ENCODE measurements at places on chromosomes 16 and 17.

DNA sequence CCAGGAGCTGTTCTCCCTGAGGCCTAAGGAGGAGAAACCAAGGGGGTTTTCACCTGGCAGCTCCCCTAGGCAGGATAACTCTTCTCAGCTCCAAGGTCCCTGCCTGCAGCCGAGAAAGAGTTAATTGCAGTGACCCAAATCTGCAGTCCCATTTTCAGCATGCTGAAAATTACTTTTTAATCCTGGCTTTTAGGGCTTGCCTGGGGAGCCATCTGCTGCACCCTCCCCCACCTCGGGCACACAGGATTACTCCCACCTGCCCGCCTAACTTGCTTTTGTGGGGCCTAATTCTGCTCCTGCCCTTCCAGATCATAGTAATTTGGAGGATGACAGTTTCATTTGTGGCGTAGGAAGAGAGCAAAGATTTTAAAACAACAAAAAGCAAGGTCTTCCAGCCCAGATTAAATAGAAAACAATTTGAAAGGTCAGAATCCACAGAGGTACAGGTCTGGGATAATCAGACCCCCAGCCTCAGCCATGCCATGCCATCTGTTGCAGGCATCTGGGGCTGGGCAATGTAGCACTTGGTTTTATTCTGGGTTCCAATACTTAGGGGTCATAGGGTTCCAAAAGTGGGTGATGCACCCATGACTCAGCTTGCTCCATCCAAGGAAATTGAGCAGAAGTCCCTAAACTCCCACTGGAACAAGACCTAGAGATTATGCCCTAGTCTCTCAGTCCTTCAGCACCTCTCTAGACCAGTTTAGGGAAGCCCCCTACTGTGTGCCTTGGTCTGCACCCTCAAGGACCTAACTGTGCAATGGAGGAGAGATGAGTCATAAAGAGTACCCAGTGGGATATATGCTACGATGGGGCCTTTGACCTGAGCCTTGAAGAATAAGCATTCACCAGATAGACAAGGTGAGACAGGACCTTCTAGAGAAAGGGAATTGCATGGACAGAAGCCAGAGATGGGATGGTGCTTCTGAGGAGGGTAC is 64.5 kb upstream of the NLK start:
- DNase-seq, result no peak

- DNase-seq, result peak; percentile 61
Observed at GRCh38 chr17:41773190-41773588, 13.3 kb downstream of the JUP start.

DNA sequence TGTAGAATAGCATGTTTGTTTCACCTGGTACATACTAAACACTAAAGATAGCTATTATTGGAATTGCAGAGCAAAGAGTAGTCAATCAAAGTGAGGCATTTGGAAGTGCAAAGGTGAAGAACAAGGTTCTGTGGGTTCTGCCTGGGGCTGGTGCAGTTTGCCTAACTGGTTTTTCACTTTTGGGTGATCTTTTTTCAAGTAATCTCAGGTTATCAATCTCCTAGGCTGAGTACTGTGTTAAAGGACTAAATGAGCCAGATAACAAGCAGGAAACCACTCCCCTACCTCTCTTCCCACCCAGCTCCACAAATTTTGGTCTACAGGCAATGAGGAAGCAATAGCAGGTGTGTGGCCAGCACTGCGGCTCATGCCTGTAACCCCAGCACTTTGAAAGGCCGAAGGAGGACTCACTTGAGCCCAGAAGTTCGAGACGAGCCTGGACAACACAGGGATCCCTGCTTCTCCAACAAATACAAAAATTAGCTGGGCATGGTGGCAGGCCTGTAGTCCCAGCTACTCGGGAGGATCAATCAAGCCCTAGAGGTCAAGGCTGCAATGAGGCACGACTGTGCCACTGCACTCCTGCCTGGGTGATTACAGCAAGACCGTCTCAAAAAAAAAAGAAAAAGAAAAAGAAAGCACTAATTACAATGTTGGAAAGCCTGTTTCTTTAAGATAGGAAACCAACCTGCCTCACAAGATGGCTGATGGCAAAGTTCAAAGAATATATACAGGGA is 2.0 kb upstream of the NTAN1 start:
- no peak for DNase-seq

DNA sequence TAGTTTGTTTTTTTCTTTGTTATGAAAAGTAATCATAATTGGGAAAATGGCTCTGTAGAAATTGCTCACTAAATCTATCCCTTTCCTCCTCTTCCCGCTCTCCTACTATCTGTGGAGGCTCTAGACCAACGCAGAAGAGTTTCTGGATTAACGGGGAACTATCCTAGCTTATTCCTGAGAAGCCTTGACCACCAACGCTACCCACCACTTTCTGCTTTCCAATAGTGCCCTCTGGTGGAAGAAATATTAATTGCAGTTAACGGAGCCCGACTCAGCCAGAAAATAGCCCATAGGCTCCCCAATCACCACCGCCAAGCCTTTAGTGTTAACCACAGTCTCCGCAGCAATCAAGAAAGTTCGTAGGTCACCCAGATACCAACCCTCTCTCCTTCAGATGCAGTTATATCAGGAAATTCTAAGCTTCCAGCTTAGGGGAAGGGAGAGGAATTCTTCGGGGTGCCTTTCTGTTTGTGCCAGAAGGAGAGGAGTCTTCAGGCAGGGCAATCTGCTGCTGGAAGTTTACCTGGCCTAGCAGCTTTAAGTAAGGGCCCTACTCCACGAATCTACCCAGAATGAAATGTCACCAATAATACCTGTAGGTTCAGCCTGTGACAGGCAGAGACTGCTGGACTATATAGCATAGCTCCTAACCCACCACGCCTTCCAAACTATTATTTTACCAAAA is 23.0 kb upstream of the NSRP1 start:
- DNase-seq, result no peak

DNA sequence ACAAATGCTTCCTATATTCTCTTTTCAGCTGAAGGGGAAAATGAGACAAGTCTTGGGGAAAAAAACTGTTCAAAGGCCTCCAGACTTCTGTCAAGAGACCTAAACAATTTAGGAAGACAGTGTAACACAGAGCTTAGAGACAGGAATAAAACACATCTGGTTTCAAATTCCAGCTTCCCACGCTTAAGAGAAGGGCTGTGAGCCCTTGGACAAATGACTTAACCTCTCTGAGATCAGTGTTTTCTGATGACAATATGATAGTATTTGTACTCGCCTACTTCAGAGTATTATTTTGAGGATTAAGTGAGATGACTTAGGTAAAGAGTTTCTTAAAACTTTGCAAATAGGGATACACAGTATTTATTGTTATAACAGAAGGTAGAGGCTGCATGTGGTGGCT is 29.5 kb downstream of the SMURF2 start:
- DNase-seq, result no peak

DNA sequence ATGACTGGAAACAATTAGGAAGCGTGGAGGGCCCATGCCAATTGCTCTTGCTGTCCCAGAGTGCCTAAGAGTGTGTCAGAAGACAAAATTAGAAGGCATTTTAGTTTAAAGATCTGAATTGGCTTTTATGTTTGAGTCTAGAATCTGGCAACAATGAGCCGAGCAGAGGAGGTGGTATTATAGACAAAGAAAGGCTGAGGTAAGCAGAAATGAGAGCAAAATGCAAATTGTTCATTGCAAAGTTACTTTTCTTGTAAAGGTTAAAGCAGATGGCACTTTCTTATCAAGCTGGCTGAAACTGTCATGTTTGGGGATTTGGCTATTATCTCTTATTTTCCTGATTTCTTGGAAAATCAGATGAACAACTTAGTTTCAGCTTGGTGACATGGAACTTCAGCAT is 3.3 kb downstream of the MYL4 start:
- DNase-seq, result no peak

DNA sequence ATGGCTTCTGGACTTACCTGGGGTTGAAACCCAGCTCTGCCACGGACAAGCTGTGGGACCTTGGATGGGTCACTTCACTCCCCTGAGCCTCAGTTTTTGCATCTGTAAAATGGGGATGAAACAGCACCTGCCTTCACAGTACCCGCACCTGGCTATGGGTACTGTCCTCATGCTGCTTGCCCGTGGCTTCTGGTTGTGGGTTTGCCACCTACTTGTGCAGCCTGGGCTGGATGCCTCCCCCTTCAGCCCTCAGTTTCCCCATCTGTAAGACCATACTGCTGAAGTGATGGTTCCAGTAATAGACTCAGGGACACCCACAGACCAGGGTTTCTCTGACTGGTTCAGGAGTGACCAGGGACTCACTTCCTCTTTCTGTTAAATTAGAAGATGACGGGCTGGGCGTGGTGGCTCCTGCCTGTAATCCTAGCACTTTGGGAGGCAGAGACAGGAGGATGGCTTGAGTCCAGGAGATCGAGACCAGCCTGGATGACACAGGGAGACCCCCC is 9.4 kb downstream of the GLIS2 start:
- DNase-seq, result no peak

- no peak for DNase-seq
Observed at GRCh38 chr16:57592591-57593003, 35.8 kb upstream of the ADGRG1 start.

GRCh38 chr16:1902547-1903219 is 15.5 kb downstream of the HS3ST6 start:
- DNase-seq, result no peak

DNA sequence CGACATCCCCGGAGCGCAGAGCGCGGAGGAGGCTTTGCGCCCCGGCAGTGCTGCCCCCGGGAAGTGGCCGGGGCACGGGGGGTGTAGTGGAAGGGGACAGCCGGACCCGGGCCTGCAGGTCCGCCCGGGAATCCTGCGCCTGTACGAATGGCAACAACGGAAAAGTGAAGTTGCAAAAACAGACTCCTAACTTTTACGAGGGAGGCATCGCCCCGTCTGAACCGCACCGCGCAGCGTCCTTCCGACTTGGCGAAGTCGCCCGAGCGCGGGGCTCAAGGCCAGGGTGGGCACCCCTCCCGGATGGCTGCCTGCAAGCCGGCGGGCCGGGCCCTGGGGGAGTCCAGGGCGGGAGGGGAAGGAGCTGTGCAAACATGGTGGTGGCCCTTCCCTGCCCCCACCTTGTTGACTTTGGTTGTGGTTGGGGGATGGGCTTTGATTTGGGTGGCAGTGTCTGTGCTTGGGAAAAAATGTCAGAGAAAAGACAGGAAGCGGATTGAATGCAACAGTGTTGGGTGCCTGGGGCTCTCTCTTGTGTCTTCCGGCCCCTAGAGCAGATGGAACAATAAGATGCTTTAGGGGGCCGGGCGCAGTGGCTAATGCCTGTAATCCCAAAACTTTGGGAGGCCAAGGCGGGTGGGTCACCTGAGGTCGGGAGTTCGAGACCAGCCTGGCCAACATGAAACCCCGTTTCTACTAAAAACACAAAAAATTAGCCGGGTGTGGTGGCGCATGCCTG is 675 bp downstream of the RNF213 start:
- DNase-seq, result no peak

DNA sequence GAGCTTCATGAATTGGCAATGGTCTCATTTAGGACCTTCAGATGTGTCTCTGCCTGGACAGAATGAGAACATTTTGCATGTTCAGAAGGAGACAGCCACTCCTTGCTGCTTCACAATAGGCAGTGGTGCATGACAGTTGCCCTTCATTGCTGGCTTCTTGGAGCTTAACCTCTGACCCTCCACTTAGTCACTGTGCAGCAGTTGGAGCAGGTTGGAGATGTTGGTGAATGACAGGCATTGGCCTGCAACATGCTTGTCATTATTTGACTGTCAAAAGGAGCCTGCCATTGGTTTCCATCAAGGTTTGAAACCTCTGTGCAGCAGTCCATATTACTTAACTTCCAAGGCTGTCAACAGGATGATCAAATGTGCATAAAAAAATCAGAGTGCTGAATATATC is 22.7 kb downstream of the FTO start:
- DNase-seq, result no peak

DNA sequence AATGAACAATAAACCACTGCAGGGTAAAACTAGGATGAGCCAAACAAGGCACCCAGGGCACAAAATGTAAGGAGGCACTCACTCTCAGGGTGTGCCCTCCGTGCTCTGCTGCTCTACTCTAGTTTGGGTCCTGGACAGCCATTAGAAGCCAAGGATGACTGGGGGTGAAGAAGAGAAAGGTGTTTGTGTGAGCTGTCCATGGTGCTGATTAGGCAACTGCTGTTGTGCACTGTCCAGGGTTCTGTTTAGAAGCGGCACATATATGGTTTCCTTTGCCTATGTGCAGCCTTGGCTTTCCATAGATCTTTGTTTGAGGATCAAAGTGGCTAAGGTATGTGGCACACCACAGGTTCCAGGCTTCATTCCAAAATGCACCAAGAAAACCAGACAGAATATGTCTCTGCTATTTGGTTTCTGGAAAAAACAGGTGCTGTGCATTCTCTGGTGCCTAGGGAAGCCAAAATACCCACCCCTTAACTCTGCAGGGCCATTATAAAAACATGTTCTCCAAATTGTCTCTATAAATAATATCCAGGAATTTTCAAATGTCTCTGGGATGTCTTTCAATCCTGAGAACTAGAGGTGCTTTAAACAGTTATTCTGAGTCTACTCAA is 123.5 kb downstream of the CBLN1 start:
- DNase-seq, result no peak

- no peak for DNase-seq
Observed at GRCh38 chr16:5377280-5377898, 279.8 kb upstream of the EEF2KMT start.

DNA sequence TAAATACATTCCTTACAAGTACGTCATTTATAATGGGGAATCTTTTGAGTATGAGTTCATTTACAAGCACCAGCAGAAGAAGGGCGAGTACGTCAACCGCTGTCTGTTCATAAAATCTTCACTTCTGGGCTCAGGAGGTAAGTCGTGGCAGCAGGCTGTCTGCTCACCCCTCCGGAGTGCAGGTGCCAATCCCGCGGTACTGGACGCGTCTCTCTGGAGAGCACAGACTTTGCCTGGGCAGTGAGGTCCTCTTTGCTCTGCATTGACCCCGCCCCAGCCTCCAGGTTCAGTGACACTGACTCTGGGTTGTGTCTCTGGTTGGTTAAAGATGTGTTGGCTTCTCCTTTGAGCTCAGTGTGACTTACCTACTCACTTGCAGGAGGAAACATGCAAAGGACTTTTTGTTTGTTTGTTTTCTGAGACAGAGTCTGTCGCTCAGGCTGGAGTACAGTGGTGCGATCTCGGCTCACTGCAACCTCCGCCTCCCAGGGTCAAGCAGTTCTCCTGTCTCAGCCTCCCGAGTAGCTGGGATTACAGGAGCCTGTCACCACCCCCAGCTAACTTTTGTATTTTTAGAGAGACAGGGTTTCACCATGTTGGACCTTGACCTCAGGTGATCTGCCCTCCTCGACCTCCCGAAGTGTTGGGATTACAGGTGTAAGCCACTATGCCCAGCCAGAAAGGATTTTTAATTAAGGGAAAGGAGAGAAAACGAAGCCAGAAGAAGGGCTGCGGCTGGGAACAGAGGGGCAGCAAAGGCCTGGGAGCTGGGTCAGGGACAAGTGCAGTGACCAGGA is 31.2 kb downstream of the RNF213 start:
- DNase-seq, result no peak

- DNase-seq, result no peak
Observed at GRCh38 chr17:49832840-49833599, 14.8 kb downstream of the TAC4 start.

Measured in BJ (cell line).